CD4-positive, alpha-beta T cell (primary cell): ENCODE measurements at places on chromosomes 7 and 10. TPM values are rescaled to one million over a fixed set of nuclear protein-coding genes. Genes with fewer than 3 reads are reported as not detected.

- DNase-seq, result no peak
These were observed 272.0 kb downstream of the HPSE2 start for GRCh38 chr10:98963608-98964007.

DNA sequence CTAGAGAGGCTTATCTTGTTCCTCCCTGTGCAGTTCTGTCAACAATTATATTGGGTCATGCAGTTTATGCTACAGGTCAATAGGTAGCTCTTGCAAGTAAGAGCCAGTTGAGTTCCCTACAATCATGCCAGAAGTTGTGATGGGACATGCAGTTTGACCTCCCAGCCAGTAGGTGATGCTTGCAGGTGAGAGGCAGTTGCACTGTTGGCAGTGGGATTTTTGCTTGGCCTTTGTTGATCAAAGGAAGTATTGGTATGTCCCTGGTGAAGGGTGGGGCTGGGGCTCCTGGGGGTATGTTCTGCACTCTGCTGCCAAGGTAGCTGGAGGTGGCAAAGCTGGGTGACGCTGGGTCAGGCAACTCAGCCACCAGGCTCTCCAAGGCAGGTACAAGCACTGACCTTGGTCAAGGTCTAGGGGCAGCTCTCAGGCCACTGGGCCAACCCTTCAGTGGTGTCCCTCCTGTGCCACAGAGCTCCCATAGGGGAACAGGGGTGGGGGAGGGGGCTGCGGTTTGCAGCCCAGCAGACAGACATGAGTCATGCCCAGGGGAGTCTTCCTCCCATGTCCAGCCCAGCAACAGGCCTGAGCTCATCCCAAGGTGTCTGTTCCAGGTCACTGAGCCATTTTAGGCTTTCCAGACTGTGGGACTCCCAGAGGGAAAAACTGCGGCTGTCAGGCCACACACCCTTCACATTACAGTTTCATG is 43.3 kb downstream of the MEOX2 start:
- no peak for DNase-seq

DNA sequence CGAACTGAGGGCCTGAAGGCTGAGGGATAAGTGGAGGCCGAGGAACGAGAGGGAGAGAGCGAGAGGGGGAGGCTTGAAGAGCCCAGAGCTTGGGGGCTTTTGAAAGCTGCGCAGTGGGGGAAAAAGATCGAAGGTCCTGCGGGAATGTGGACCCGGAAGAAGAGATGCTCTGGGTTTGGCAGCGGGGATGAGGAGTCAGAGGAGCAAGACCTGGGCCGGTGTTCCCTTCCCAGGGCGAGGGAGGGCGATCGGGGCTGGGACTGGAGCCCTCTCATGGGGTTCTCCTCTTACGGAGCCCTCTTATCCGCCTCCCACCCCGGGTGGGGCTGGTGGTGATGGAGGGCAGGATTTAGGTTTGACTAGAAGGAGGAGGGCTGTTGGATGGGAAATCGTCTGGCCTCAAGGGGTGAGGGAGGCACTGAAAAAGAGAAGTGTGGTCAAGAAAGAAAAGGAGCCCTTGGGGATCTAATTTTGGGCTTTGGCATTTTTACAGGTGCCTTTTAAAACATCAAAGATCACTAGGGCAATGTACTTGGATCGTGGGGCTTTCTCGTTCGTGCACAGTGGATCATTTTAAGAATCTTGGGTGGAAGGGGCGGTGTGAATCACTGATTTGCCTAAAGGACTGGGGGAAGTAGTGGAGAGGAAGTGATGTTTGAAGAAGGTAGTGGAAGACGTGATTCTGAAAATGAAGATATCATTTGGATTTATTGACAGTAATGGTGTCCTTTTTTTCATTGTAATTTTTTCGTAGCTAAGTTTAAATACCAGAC is 637 bp downstream of the SAMD8 start:
- DNase-seq, result peak; percentile 55

TMEM196 gene
- not detected for total RNA-seq
